GM20000 (cell line): ENCODE measurements at places on chromosomes 2 and 18.

- DNase-seq = no peak
These were observed 96.5 kb downstream of the ZFP36L2 start for GRCh38 chr2:43129676-43130547.

DNA sequence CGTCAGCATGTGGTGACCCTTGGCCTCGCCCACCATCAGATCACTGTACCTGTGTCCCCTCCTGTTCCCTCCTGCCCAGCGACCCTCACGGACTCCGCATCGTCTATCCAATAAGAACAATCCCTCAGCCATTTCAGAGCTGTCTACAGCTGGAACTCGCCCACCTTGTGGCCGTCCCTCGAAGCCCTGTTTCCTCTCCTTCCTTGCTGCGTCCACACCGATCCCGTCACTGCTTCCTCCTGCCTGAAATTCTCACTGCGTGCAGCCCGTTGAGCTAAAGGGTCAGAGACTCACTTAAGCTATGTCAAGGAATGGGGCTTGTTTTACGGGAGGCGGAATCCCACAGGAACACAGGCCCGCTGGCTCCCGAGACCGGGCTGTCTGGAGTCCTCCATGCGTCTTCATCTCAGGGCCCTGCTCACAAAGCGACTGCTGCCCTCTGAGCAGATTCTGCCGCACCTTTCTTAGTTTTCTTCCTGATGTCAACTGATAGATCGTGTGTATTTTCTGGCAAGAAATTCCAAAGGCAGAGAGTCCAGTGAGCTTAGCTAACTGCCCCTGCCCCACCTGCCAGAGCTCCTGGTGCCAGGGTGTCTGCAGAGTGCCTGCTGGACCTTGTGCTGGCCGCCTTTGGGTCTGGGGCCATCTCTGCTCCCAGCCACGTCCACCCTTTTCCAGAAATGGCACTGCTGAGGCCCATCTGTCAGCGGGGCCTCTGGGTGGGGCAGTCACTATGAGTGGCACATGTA, 35.3 kb downstream of the KLHL29 start:
- no peak for DNase-seq

DNA sequence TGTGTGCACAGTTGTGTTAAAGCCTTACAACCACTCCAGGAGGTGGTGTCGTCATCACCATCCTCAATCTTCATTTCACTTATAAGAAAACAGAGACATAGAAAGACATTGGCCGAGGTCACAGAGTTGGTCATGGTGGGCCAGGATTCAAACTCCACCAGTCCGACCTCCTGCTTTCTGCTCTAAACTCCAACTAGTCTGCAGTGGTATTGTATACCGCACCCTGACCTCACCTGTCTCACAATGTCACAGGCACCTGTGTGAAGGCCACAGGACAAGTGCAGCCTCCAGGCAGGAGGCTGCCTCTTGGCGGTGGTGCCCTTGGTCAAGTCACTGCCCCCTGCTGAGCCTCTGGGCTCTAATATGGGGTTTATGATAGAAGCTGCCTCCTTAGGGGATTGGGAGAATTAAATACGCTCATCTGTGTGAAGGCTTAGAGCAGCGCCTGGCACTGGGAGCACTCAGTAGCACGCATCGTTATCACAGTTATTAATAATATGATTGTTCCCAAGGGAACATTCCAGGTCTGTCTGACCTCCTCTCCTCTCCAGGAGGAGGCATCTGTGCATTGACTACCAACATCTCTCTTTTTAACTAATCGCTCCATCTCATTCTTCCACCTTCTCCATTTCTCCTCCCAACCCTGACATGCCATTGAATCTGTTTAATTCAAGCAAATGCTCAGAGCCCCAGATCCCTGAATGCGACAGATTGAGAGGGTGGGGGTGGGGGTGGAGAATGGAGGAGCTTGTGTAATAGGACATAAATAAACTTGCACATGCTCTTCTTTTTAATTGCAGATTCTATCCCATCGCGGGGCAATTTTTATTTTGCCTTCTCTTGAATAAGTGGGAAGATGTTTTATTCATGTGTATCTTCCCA, 112.7 kb downstream of the MCFD2 start:
- no peak for DNase-seq

- no peak for DNase-seq
These were observed 43.2 kb upstream of the KDM3A start for GRCh38 chr2:86397986-86398385.

DNA sequence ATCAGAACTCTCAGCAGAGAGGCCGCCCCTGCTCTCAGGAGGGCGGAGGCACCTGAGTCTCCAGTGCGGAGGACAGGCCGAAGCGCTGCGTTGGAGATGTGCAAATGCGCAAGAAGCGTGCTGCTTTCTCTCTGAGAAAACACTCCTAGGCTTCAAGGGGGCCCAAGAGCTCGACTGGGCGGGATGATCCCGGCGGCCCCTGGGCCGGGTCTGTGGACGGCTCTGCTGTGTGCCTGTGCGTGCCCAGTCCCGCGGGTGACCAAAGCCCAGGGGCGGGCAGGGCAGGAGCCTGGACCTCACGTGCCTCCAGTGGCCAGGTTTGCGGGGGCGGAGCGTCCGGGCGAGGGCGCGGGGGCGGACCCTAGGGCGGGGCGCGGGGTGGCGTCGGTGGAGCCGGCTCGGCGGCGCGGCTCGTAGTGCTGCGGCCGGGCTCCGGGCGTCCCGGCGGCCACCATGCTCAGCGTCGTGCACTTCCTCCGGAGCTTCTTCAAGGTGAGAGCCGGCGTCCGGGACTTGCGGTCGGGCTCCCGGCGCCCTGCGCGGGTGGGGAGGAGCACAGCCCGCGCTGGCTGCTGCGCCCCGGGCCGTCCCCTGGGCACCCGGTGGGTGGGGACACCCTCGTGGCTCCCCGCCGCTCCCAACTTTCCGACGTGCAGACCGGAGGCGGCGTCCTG, at the start of gene ARHGEF4:
ARHGEF4 (plus strand) TSS at position 414 of the 674 bp plus-strand sequence; CDS start at position 454, 40 bp downstream.
- peak; percentile 75 for DNase-seq

DNA sequence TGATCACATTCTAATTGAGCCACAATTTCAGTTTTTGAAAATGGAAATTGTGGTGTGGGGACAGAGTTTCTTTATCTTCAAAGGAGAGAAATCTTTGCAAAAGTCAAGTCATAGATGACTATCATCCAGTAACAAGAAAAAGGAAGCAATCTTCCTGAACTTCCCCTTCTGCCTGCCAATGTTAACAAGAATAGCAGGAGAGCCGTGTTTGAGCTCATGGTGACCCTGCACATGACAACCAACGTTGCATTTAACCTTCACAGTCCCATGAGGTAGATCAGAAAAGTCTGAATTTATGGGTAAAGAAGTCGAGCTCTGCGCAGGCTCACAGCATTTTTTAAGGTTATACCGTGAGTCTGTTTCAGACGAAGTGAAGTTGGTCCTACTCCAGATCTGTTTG, 454.9 kb downstream of the LPIN1 start:
- no peak for DNase-seq

DNA sequence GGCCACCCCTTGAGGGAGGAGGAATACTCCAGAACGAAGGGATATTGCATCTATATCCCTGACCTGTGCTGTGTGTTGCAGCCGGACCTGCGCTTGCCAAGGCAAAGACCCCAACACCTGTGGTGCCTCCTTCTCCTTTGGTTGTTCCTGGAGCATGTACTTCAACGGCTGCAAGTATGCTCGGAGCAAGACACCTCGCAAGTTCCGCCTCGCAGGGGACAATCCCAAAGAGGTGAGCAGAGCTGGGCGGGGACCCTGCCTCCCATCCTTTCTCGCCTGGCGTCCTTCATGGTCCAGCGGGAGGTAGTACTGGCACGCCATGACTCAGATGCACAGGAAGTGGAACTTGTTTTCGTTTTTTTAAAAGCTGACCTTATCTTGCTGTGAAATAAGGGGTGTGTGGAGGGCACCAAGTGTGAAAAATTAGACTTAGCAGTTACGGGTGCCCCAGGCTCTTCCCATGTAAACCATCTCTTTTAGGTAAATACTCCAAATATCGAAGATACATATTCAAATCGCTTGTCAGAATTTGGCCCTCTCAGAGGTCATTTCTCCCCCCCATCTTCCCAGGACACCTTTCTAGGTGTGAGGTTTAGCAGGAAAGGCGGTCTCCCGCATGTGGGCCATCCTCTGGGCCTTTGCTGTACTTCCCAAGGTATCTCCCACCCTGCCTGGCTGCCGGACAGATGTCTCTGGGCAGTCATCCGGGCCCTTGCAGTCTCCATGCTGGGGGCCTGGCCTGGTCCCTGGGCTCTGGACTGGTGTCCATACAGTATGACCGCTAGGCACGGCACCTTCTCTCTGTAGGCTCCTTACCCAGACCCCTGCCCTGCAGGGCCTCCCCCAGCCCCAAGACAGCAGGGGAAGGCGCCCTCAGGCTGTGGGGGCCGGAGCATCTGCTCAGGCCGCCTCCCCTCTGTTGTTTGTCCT, 57.6 kb downstream of the BOLA3 start:
- DNase-seq = no peak

DNA sequence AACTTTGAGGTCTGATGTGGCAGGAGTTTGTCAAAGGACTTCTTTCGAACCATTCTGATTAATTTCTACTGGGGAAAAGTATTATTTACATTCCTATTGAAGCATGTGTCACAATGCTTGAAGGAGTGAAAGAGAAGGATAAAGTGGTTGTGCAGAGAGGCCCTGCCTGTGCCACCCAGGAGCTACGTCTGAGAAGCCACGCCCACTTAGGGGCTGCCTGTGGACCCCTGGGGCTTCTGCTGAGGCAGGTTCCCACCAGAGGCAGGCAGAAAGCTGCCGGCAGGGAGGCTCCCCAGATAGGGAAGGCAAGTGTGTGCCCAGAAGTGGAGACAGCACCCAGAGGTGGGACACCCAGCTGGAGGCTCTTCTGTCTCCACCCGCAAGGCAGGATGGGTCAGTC, 47.4 kb downstream of the GBX2 start:
- DNase-seq = no peak

GRCh38 chr2:42652086-42652485, 83.7 kb downstream of the MTA3 start:
- no peak for DNase-seq

GRCh38 chr2:122277956-122278355, 522.5 kb downstream of the TSN start:
- no peak for DNase-seq

DNA sequence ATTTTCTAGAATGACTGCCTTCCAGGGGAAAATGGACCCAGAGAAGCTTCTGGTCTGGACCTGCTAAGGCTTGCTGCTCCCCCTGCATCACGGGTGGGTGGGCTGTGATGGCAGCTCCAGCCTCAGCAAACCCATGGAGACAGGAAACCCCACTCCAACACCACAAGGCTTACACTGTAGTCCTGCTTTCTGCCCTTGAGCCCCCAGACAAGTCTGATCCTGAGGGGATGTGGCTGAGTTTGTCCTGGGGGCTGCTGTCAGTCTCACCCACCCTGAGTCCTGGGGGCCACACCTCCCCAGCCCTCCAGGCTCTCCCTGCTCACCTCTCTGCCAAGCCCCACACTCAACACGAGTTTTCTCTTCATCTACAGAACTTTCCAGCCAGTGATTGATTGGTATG, 279.4 kb downstream of the EIPR1 start:
- no peak for DNase-seq

DNA sequence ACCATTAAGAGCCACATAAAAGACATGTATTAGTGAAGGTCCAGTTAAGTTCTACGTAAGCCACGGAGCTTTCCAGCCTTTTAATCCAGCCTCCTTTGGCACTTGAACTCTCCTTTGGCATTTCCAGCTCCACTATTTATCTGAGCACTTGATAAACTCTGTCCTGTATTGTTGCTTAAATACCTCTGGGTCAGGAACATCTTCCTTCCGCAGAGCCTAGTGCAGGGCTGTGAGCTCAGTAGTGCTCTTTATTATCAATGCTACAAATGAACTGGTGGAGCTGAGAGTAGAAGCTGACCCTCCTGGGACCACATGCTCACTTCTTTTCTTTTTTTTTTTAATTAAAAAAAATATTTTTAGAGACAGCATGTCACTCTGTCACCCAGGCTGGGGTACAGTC, 4.9 kb downstream of the STPG4 start:
- DNase-seq = no peak

DNA sequence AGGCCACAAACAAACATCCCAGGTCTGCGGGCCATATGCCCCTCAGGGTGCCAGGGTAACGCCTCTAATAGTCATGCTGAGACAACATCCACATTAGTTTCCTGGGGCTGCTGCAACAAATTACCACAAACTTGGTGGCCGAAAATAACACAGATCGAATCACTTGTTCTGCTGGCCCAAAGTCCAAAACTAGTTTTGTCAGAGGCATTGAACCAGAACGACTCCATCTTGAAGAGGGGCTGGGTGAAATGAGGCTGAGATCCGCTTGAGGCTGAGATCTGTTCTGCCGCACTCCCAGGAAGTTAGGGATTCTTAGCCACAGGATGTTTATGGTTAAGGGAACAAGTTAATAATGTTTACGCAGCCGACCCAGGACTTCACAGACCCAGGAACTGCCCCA, 66.7 kb downstream of the COPS8 start:
- DNase-seq = no peak
